Nasal cavity respiratory epithelium epithelial cell of viscerocranial mucosa (primary cell): ENCODE measurements at places on chromosomes 6 and 20. TPM values are rescaled to one million over a fixed set of nuclear protein-coding genes. Genes with fewer than 3 reads are reported as not detected.

ATXN1 gene
- 19.8 and 34.8 TPM in 2 replicates for total RNA-seq

CFAP61 gene
- 0.07 and 0.34 TPM in 2 replicates for total RNA-seq

SNAI1 gene
- total RNA-seq, result 0.07 TPM in 1 of 2 replicates, not detected in the other

CDH26 gene
- total RNA-seq, result 1.4 and 3.1 TPM in 2 replicates

RPN2 gene
- 224 and 279 TPM in 2 replicates for total RNA-seq

RCAN2 gene
- under 0.01 TPM in 1 of 2 replicates, not detected in the other for total RNA-seq

POM121L2 gene
- total RNA-seq, result under 0.01 TPM in 1 of 2 replicates, not detected in the other

ZSCAN23 gene
- total RNA-seq, result 1.7 and 7.2 TPM in 2 replicates

KCNK16 gene
- not detected in 2 replicates for total RNA-seq

RRP36 gene
- 85.1 and 91.3 TPM in 2 replicates for total RNA-seq

CEP43 gene
- 21.9 and 24.8 TPM in 2 replicates for total RNA-seq

WFDC5 gene
- total RNA-seq, result 0.64 and 8.2 TPM in 2 replicates

SEMG1 gene
- not detected in 2 replicates for total RNA-seq

OPRL1 gene
- 0.34 and 0.71 TPM in 2 replicates for total RNA-seq

UBR2 gene
- total RNA-seq, result 27.7 and 38.0 TPM in 2 replicates

FOXF2 gene
- total RNA-seq, result 0.68 TPM in 1 of 2 replicates, not detected in the other

ZBTB12 gene
- total RNA-seq, result 1.4 and 4.1 TPM in 2 replicates

NKX2-2 gene
- total RNA-seq, result not detected in 2 replicates

GSTA2 gene
- not detected in 2 replicates for total RNA-seq

MAS1 gene
- not detected in 2 replicates for total RNA-seq

C20orf204 gene
- 0.34 and 0.78 TPM in 2 replicates for total RNA-seq

MYH7B gene
- under 0.01 TPM in 2 replicates for total RNA-seq

CFB gene
- 1.7 and 11.2 TPM in 2 replicates for total RNA-seq

PPP1R16B gene
- under 0.01 and 0.21 TPM in 2 replicates for total RNA-seq

FAM8A1 gene
- 11.3 and 14.9 TPM in 2 replicates for total RNA-seq

SNAP25 gene
- total RNA-seq, result not detected in 2 replicates

FILIP1 gene
- total RNA-seq, result under 0.01 and 0.14 TPM in 2 replicates

LAMA5 gene
- total RNA-seq, result 50.9 and 289 TPM in 2 replicates

TEAD3 gene
- total RNA-seq, result 6.5 and 18.9 TPM in 2 replicates

UST gene
- total RNA-seq, result 20.7 and 22.6 TPM in 2 replicates

TCP11 gene
- total RNA-seq, result under 0.01 TPM in 1 of 2 replicates, not detected in the other

CBLN4 gene
- total RNA-seq, result not detected in 2 replicates

SEC23B gene
- 90.6 and 170 TPM in 2 replicates for total RNA-seq
